ENCODE measurements at places on chromosomes 5 and 9.
A peak's percentile ranks its signal among the peaks of the same experiment; 100 is the strongest.

- DNase-seq = no peak
Observed at GRCh38 chr9:110451726-110452125, 114.1 kb upstream of the TXNDC8 start.

GRCh38 chr9:89598926-89599325, 5.9 kb upstream of the GADD45G start:
- DNase-seq = no peak

GRCh38 chr5:151483176-151483575, 35.8 kb downstream of the SLC36A1 start:
- DNase-seq = no peak

DNA sequence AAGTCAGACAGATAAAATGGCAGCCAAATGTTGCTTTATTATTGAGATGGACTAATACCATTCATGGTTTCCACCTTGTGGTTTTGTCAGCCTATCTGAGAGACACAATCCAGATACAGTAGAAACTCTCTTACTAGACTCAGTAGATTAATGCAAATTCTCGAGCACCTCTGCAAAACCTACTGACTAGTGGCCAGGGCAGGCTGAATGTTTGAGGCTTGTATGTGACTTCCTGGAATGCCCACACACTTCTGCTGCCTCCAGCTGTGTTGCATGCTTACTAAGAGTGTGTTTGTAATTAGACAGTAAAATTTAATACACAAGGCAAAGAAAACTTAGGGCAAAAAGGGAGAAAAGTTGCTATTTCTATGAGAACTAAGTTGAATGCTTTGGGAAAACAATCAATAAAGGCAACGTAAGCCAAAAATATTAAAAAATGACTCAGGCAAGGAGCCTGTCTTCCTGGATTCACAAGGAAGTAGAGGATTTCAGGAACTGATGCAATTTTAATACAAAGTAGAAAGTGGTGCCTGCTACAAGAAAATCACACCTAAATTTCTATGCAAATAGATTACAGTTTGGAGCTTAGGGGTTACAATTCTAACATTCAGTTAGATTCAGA, 30.2 kb upstream of the CCNG1 start:
- no peak for DNase-seq

DNA sequence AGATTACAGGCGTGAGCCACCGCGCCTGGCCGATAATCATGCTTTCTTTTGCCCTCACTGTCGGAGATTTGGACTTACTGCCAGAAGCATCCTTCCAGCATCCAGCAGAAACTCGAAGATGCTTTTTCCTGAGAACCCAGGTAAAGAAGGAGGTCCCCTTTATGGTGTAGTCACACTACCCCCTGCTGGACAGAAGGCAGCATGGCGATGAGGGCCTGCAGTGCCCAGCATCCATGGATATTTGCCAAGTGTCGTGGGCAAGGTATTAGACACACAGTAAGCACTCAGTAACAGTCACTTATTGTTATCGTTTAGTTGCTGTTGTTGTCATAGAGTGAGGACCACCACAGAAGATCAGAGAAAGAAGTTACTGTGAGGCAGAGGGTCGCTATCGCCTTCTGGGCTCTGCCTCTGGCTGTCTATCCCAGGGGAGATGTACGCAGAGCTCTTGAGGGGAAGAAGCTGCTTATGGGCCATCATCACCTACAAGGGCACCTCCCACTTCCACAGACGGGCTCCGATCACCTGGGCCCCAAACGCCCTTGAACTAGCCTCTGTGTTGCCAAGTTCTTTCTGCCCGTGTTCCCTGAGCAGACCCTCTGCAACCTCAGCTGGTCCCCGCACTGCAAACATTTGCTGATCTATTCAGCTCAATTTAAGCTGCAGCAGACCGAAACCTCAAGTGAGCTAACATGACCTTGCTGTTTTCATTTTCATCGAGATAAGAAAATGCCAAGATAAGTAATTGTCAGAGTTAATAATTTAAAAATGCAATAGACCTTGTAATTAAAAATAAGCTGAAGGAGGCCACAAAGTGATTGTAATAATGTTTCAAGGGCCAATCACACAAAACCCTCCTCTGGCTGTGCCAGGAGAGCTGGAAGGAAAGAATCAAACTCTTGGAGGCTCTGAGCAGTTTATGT, 23.9 kb downstream of the C5orf15 start:
- DNase-seq = peak; percentile 10

DNA sequence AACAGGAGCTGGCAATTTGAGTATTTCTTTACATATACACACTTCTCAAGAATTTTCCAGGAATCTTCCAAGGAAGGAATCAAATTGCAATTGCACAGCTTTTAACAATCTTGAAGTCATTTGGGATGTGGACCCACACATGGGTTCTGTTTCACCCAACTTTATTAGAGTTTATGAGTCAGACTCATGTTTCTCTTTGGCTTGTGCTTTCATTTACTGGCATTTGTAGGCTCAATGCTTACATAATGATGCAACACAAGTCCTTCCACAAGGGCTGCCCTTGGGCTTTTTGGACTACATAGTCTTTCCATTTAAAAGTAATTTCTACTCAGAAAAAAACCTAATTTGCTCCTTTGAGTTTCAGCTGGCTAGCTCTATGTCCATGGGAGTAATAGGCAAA, 4.6 kb upstream of the CDC37L1 start:
- DNase-seq = no peak

DNA sequence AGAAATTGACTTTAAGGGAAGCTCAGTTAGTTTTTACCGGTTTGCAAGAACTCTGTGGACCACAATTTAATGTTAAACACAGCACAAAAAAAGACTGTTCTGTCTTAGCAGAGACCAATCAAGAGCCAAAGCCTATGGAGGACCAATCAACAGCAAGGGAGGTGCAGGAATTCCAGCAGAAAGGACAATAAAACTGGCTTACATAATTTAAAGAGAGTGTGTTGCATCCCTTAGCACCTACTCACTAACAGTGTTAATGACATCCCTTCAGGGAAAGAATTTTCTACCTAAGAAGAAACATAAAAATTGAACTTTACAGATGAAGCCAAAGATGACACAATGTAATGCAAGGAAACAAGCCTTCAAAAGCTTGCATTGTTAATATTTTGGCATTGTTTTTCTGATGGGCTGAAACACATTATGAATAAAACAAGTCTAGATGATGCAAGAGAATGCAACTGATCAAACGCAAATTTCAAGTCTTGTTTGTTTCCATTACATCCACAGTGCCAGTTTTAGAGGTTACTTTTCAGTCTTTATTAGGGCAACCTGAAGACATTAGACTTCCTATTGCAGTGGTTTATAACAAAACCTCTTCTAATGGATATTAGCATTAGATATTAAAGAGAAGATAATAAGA, 111.3 kb upstream of the FST start:
- no peak for DNase-seq
